ENCODE measurements at places on chromosomes 3 and 15.

GRCh38 chr3:150588027-150588830, 14.9 kb upstream of the SELENOT start:
- no peak for DNase-seq

- no peak for DNase-seq
These were observed 366.6 kb downstream of the AGBL1 start for GRCh38 chr15:86446253-86446640.

DNA sequence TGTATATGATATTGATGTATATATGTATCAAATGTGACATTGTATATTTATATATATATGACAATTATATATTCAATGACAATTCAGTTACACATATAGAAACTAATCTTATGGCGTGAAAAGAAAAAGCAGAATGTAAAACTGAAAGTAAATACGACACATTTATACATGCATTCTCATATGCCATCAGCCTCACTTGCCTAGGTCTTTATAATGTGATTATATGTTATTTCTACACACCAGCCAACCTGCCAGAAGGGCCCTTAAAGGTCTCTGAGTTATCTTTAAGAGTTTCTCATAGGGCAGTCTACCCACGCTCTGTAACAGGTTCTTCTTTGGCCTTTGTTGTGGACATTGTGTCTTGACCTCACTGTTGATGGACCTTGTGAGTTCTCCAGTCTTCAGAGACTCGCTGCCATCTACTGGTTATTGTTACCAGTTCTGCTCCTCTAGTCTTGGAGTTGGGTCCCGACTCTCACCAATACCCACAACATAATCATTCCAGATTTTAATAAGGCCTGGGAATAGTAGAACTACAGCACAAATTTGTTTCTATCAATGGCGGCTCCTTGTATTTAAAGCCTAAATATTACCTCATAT, 371.5 kb upstream of the GOLIM4 start:
- peak; percentile 58 for DNase-seq

- no peak for DNase-seq
These were observed 51.3 kb upstream of the FBN1 start for GRCh38 chr15:48696627-48697312.

GRCh38 chr3:100746092-100746491, 36.8 kb downstream of the TFG start:
- DNase-seq = no peak

GRCh38 chr3:155079746-155080487, at the start of gene MME:
TSS of gene MME (plus strand) at chr3:155080319. CDS start at chr3:155084168, 3,849 bp downstream.
- peak; percentile 73 for DNase-seq

DNA sequence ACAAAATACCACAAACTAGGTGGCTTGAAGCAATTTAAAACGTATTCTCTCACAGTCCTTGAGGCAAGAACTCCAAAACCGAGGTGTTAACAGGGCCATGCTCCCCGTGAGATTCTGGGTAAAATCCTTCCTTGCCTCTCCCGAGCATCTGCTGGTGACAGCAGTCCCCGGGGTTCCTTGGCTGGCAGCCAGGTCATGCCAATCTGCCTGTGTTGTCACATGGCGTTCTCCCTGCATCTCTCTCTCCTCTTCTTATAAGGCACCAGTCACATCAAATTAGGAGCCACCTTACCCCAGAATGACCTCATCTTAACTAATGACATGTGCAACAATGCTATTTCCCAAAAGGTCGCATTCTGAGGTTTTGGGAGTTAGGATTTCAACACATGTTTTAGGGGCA, 26.3 kb upstream of the LRRN1 start:
- peak; percentile 19 for DNase-seq

DNA sequence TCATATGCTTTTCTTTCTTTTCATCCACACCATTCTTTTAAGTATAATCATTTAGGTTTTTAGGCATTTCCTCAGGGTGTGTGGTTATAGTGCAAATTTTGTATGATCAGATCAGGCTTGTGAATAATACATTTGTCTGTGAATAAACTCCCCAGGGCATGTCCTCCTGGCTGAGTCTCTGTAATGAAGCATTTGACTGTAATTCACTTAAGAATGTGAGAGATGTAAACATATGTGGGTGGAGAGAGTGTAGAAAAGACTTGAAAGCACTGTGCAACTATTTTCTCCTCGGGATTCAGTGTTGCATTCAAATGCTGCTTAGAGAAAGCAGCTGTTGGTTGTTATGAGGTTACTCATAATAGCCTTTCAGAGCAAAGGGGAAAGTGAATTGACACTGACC, 996.5 kb downstream of the TUSC7 start:
- no peak for DNase-seq

GRCh38 chr3:123390865-123391600, 57.9 kb downstream of the ADCY5 start:
- no peak for DNase-seq

- DNase-seq = no peak
These were observed 30.5 kb downstream of the CD47 start for GRCh38 chr3:108060331-108060730.

- peak; percentile 4 for DNase-seq
These were observed 88.6 kb upstream of the ZNF280D start for GRCh38 chr15:56821721-56822425.

- DNase-seq = no peak
These were observed 66.6 kb upstream of the TUSC7 start for GRCh38 chr3:116643001-116643400.

DNA sequence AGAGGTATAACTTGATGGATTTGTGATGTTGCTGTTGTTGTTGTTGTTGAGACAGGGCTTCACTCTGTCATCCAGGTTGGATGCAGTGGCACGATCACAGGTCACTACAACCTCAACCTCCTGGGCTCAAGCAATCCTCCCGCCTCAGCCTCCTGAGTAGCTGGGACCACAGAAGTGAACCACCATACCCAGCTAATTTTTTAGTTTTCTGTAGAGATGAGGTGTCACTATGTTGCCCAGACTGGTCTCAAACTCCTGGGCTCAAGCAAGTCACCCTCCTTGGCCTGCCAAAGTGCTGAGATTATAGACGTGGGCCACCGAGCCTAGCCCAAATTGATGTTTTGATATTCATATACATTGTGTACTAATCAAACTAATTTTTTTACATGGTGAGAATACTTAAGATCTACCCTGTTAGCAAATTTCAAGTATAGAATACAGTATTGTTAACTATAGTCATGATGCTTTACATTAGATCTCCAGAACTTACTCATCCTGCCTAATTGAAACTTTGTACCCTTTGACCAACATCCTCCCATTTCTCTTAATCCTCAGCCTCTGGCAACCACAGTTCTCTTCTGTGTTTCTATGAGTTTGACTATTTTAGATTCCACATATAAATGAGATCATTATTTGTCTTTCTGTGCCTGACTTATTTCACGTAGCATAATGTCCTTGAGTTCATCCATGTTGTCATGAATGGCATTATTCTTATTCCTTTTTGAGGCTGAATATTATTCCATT, 23.2 kb downstream of the LMCD1 start:
- no peak for DNase-seq

DNA sequence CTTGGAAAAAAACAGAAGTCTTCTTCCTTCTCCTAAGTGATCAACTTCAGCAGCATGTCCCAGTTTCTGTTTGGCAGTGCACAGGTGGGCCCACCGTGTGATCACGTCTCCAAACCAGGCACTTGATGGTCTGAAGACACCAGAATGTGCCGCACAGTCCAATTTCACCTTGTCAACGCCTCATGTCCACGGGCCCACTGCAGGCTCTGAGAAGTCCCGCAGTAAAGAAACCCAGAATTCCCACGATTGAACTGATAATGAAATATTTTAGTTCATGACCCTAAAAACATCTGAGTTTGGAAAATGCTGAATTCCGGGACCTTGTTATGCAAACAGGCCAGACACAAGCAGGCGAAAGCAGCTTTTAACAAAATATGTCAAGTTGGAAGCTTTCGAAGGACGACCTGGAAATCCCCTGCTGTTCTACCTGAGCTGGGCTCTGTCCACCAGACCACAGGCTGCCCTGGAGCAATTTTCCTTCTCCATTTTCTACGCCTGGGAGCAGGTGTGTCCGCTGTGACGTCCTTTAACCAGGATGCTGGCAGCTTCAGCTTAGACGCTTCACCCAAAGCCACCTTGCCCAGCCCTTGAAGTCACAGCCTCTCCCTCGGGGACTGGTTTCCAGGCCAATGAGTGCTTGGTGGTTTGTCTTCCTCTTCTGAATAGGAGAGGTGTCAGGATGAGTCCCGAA, 167.8 kb upstream of the IQSEC1 start:
- no peak for DNase-seq

- DNase-seq = no peak
These were observed 29.7 kb upstream of the SPATA12 start for GRCh38 chr3:57030721-57031120.

- DNase-seq = peak; percentile 13
These were observed 2.6 kb upstream of the TIGIT start for GRCh38 chr3:114290911-114291901.
